ENCODE measurements at places on chromosomes 5 and 9.
A peak's percentile ranks its signal among the peaks of the same experiment; 100 is the strongest.

GRCh38 chr5:180080486-180081280 is 9.1 kb upstream of the RNF130 start:
- DNase-seq, result no peak

GRCh38 chr9:83975300-83975699 is 4.7 kb downstream of the HNRNPK start:
- DNase-seq, result no peak

DNA sequence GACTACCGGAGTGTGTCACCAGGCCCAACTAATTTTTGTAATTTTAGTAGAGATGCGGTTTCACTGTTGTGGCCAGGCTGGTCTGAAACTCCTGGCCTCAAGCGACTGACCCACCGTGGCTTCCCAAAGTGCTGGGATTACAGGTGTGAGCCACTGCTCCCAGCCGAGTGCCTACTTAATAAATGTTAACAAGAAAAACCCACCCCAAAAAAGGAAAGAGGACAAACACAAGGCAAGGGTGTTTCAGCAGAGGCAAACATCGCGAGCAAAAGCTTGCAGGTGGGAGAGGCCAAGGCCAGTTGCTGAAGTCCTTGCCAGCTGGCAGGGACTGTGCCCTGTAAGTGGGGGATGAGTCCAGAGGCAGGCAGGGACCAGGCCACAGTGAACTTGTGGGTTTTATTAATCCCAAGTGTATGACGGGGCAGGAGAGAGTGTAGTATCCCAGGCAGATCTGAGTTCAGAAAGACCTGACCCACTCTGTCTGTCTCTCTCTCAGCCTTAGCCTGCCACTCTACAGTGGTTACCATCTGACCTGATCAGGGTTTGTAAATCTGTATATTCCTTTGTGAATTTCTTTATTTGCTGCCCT is 6.4 kb upstream of the FPGS start:
- peak; percentile 46 for DNase-seq

DNA sequence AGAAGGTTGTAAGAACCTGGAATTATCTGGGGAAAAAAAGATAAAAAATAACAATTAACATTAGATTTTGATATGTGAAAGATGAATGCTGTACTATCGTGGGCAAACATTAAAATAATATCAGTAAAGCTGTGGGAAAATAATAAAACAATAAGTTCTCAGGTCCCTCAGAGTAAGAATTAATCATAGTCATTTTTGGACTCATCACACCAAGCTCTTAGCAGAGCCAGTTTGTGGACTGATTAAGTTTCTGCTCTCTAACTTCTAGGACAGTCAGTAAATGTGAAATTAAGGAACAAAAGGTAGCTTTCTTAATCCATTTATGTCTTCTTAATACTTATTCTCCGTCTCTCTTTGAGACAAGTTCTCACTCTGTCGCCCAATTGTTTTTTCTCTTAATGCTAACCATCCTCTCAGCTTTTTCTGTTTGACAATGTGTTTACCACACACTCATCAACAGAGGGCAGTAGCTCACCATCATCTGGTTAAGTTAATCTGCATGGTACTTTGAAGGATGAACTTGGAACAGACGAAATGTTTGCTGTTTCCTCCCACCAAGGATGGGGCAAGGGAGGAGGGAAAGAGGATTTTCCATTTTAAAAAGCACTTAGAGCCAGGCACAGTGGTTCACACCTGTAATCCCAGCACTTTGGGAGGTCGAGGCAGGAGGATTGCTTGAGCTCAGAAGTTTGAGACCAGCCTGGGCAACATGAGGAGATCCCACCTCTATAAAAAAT is 5.3 kb upstream of the ACO1 start:
- peak; percentile 81 for DNase-seq

DNA sequence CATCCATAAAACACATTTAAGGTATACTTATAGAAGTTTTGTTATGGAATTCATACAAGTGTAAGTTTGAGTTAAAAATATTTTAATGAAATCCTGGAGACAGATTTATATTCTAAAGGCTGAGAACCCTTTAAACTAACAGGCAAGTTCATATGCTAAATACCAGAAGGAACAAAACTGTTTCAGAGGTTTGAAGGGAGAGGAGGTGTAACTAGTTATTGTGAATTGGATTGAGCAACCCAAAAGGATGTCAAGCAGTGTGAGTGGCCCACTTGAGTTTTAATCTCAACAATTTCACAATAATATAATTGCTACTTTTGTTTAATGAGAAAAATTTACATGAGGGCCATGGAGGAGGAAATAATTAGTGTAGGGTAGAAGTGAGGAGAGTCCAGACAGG is 348.5 kb upstream of the ACTBL2 start:
- no peak for DNase-seq

GRCh38 chr5:81848362-81848880 is 97.5 kb upstream of the SSBP2 start:
- peak; percentile 28 for DNase-seq

GRCh38 chr9:121835587-121836365 is 184.3 kb downstream of the DAB2IP start:
- no peak for DNase-seq

DNA sequence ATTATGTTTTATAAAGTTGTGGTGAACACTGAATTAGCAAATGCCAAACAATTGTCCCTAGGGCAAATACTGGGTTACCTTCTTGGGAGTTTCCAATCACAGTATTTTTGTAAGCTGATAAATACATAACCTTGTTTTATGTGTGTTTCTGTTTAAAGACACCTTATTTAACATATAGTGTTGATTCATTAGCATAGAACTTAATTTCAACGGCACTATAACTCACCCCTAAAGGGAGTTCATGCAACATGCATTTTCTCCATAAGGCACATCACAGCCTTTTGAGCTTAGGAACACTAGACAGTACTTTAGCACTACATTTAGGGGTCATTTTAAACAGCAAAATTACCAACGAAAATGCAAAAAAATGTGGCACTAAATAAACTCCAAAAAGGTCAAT is 74.2 kb upstream of the TYRP1 start:
- no peak for DNase-seq

DNA sequence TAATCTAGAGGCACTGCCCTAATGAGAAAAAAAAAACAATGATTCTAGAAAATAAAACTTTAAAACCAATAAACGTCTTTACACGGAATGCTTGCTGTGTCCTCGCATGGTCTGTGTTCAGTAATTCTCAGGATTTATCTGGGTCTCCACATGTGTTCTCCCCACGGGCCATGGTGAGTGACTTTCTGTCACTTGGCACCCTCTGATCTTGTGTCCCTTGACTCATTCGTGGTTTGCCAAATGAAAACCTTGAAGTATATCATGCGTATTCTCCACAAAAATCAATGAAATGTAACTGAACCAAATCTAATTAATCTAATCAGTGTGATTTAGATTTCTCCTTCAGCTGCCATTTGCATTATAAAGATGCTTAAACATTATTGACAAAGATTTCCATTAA is 48.0 kb downstream of the UBE2QL1 start:
- DNase-seq, result no peak

DNA sequence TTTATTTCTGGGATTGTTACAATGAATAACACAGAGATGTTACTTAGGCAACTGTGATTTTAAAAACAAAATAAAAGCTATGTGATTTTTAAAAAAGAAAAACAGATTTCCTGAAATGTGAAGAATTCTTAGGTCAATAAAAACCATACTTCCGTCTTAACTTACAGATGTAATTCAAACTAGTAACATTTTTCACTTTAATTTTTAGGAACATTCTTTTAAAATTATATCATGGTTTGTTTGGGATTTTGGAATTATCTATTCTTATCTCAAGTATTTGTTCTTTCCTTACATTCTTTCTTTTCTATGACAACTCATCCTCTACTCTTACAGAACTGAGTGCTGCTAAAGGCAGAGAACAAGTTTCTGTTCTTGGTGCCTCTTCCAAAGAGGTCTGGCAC is 159.5 kb downstream of the RAPGEF6 start:
- DNase-seq, result peak; percentile 34

DNA sequence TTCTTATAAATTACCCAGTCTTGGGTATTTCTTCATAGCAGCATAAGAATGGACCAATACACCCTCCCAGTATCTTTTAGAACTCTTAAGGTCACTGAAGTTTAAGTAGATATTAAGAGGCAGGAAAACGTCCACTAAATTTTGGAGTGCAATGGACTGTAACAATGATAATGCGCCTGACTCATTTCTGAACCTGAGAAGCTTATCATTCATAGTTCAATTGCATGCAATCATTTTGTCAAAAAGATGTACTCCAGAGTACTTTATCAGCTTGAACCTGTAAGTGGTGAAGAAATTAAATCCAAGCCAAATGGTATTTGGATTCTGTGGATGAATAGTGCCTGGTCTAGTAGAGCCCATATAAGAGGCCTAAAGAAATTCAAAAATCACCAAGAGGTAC is 196.5 kb upstream of the CDH9 start:
- DNase-seq, result no peak

DNA sequence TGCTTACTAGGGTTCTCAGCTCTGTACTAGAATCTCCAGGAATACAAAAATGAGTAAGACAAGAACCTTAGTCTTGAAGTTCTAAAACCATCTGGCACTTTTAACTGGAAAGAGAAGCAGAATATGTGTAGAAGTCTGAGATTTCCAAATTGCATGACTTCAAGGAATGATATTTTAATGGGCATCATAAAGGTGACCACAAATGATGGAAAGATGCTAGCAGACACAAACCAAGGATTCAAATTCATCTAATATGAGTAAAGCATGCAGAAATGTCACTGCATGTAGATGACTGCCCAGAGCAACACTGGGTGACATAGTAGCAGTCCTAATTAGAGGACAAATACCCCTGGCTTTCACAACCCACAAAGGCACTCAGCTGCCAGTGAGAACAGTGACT is 117.2 kb downstream of the RPS23 start:
- DNase-seq, result no peak

DNA sequence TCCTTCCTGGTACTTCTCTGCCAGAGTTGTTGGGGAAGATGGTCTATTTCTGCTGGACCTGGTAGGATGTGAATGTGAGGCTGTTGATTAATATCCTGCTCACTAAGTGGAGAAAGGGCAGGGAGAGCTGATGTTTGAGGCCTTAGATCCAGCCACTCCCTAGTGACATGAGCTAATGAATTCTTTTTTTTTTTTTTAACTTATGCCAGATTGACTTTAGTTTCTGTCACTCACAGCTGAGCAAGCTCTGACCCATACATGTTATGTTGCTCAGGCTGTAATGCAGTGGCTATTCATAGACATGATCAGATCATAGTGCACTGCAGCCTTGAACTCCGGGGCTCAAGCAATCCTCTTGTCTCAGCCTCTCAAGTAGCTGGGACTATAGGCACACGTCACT is 75.1 kb upstream of the SPRY4 start:
- DNase-seq, result no peak

DNA sequence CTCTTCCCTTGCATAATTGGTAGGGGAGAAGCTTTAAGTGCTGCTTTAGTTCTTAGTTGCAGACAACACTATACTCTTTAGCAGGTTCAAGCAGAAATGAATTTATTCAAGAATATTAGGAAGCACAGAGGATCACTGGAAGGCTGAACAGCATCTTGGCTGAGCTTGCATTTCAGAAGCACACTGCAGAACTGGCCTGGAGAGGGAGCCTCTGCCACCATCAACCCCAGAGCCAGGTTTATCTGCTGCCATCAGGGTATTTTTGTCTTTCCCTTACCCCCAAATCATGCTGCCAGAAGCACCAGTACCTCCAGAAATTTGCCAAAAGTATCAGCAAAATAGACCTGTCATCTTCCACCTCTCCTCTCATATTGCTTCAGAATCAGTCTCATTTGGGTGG is 440.7 kb downstream of the DMAC1 start:
- peak; percentile 3 for DNase-seq

- DNase-seq, result no peak
Measured at GRCh38 chr5:172004824-172005237, 1.6 kb downstream of the FBXW11 start.

DNA sequence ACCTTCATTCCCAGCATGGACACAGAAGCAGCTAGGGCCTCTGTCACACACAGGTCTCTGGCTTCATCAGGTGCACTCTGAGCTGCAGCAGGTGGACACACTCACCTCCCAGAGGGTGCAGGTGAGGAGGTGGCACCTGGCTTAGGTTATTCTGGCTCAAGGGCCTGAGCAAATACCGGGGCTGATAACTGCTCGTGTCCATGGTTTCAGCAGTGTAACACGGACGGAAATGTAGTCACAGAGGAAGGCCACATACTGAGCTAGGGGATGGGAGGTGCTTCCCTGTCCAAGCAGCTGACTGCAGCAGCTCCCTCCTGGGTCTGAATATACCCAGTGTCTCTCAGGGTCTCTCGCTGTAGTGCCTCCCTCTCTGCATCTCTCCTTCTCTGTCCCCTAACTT is 5.7 kb downstream of the PHF2 start:
- DNase-seq, result no peak

DNA sequence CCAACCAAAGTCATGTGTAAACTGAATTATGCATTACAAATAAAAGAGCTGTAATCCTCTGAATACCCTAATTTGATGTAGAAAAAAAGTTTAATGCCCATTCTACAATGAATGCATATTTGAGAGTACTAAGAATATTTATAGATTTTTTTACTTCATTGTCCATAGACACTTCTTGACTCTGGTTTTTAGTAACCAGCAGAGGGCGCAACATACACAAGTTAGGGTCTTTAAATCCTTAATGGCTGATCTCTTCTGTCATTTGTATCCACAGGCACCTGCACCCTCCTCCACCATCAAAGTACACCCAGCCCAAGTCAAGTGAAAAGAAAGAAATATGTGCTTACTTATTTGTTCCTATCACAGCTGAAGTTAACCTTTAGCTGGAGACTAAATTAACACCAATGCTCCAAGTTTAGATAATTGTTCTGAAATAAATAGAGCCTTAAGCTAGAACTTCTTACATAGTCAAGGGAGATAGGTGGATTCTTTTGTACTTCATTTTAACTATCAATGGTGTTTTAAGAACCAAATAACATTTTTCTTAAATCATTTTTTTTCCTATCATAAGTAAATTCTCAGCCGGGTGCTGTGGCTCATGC is 524.2 kb upstream of the DAB2 start:
- peak; percentile 78 for DNase-seq

- no peak for DNase-seq
Measured at GRCh38 chr9:124940521-124940893, 376 bp downstream of the GOLGA1 start.

DNA sequence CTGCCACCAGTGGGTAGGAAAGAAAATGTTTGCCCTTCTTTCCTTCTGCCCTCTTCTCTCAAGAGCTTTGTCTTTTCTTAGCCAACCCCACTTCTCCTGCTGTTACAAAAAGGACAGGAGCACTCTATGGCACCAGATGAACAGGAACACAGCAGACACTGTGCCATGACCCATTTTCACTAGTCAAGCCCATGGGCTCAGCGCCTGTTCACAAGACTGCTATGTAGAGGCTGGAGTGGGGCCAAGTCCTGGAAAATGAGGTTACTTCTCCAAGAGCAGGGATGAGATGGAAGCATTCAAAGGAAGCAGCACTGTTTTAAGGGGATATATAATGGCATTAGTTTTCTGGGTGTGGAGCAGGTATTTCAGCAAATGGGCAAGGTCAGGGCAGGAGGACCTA is 46.8 kb upstream of the GRAMD2B start:
- DNase-seq, result no peak
